NCI-H1048 (cell line): ENCODE measurements at places on chromosomes 16 and 17.

- no peak for DNase-seq
Measured at GRCh38 chr16:30335598-30336474, 19.3 kb downstream of the CD2BP2 start.

GRCh38 chr17:40457964-40458791 lies 14.9 kb downstream of the IGFBP4 start:
- no peak for DNase-seq

DNA sequence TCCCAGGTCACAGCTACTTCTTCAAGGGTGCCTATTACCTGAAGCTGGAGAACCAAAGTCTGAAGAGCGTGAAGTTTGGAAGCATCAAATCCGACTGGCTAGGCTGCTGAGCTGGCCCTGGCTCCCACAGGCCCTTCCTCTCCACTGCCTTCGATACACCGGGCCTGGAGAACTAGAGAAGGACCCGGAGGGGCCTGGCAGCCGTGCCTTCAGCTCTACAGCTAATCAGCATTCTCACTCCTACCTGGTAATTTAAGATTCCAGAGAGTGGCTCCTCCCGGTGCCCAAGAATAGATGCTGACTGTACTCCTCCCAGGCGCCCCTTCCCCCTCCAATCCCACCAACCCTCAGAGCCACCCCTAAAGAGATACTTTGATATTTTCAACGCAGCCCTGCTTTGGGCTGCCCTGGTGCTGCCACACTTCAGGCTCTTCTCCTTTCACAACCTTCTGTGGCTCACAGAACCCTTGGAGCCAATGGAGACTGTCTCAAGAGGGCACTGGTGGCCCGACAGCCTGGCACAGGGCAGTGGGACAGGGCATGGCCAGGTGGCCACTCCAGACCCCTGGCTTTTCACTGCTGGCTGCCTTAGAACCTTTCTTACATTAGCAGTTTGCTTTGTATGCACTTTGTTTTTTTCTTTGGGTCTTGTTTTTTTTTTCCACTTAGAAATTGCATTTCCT lies 3.4 kb upstream of the LPCAT2 start:
- DNase-seq: no peak

- DNase-seq: no peak
Measured at GRCh38 chr16:87723226-87723623, 42.6 kb downstream of the KLHDC4 start.

- no peak for DNase-seq
Measured at GRCh38 chr17:2061441-2061958, 6.6 kb downstream of the HIC1 start.

DNA sequence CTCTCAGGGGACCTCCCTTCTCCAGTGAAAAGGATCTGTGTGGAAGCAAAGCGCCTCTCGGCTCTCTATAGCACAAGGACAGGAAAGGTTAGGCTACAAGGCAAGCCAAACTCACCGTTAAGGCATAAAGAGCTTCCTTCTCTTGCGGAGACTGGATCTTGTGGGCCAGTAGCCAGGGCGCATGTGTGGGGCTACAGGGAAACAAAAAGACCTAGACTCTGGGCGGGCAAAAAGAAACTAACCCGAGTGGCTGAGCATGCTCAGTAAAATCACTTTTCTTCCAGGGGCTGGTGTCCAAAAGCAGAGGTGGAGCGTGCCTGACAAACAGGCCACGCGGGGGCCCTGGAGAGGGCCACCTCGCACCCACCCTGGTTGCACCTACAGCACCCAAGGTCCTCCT lies 16.1 kb downstream of the GGA2 start:
- no peak for DNase-seq

- DNase-seq: no peak
Measured at GRCh38 chr17:68732301-68732749, 131.2 kb upstream of the FAM20A start.

GRCh38 chr17:71793518-71793917 lies 327.3 kb upstream of the SOX9 start:
- DNase-seq: no peak

DNA sequence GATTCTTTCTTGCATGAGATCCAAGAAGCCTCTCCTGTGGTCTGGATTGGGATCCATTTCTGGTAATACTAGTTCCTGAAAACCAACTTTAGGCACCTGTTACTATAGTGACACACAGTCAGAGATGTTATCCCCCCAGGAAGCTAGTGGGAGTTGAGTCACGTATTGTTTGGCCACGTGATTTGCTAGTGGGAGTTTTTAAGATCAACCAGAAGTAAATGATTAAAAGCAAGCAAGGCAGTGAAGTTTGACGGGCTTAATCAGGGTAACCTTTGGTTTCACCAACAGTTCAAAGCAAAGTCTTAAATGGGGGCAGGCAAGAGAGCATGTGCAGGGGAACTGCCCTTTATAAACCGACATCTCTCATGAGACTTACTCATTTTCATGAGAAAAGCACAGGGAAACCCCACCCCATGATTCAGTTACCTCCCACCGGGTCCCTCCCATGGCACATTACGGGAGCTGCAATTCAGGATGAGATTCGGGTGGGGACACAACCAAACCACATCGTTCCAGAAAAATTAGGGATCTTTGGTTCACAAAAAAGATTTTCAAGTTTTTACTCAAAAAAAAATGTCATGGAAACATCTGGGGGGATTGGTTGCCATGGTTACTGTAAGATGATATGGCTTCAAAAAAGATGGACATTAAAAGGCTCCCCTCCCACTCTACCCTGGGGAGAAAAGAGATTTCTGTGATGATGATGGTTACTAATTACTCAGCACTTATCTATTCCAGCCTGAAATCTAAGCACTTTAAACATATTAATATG lies 483.1 kb upstream of the ERCC4 start:
- DNase-seq: no peak

DNA sequence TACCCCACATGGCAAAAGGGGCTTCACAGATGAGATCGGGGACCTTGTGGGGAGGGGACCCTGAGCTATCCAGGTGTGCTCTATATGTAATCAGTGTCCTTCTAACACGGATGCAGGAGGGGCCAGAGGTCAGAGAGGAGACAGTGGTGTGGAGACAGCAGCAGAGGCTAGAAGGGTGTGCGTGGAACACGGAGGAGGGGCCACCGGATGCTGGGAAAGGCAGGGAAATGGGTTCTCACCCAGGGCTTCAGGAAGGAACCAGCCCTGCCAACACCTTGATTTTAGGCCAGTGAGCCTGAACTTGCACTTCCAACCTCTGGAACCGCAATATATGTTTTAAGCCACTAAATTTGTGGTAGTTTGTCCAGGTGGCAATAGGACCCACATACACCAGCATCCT lies 4.6 kb upstream of the SLC38A8 start:
- DNase-seq: no peak

DNA sequence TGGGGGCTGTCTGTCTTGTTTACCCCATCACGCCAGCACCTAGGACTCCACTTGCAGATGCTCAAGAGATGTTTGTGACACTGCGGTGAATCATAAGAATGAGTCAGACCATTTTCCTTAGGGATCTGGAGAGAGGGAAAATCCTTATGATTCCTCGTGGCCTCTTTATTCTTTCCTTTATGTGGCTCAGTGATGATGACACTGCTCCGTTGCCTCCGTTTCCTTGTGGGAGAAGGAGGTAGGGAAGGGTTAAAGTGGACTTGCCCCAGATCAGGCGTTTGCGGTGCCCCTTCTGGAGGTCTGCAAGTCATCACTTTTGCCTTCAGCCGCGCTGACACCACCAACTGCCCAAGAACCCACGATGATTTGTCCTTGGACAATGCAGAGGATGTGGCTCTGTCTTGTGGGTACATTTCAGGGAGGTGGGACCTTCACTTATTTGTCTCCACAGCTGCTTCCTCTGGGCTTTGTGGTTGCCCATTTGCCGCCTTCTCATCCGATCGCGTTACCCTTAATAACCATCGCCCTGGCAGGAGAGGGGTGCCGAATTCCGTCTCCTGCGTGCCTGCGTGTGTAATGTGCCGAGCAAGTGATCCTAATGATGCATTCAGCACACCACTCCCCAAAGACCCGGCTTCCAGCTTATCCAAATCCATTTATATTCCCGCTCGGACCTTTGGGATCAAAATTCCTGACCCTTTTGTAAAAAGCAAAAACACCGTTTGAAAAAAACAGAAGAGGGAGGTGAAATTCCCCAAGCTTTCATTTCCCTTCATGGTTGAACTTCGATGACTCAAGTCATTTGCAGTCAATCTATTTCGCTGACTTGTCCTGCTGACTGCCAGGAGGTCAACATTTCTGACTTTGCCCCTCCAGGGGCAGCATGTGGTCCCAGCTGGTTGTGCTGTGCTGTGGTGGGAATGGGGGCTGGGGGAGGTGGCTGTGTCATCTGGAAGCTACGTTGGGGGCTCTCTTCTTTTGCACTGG lies 87.2 kb upstream of the IRX3 start:
- no peak for DNase-seq

DNA sequence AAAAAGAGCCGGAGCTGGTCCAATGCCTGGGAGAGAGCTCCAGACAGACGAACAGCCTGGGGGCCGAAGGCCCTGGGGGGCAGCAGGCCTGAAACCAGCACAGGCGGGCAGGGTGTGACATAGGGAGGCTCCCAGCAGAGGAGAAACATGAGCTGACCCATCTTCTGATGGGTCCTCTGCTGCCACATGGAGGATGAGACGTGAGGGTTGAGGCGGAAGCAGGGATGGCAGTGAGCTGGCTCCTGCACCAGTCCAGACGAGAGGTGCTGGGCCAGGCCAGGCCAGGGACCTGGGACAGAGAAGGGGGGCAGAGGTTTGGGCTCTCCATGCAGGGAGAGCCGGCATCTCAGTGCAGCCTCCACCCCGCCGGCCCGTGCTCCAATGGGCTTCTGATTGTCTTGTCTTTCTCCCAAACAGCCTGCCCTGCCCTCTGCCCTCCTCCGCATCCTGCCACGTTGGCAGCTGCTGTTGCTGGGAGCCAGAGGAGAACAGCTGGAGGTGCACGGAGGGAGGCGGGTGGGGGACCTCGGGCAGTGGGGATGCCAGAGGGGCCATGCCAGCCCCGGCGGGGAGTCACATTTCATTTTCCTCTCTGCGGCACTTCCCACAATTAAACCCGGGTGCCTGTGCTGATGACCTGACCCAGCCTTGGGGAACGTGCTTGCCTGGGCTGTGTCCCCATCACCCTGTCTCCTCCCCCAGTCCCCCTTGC lies 139.1 kb upstream of the GSE1 start:
- DNase-seq: no peak

DNA sequence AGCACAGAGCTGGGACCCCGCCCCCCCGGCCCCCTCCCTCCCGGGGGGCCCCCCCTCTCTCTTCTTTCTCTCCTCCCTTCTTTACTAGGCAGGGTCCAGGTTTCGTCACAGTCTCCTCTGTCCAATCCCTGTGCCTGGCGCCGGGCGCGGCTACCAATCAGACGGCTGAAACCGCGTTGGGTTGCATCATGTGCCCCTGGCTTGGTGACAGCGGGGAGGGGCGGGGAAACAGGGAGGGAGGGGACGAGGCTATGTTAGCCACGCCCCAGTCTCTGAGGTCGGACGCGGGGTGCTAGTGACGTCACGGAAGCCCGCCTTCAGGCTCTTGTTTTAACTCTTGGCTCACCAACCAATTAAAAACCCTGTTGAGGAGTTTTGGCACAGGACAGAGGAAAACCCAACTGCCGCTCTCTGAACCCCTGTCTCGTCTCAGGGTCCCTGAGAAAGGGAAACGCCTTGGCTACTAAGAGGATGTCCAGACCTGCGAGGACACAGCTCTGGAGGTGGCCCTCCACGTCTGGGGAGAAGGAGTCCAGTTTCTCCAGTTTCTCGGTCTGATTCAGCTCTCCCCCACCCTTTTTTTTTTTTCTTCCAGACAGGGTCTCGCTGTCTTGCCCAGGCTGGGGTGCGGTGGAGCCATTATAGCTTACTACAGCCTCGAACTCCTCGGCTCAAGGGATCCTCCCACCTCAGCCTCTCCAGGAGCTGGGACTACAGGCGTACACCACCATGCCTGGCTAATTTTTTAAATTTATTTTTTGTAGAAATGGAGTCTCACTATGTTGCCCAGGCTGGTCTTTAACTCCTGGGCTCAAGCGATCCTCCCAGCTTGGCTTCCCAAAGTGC lies 441 bp upstream of the PLEKHH3 start:
- DNase-seq: peak; percentile 97

- DNase-seq: no peak
Measured at GRCh38 chr17:21278450-21279197, 5.9 kb upstream of the MAP2K3 start.

DNA sequence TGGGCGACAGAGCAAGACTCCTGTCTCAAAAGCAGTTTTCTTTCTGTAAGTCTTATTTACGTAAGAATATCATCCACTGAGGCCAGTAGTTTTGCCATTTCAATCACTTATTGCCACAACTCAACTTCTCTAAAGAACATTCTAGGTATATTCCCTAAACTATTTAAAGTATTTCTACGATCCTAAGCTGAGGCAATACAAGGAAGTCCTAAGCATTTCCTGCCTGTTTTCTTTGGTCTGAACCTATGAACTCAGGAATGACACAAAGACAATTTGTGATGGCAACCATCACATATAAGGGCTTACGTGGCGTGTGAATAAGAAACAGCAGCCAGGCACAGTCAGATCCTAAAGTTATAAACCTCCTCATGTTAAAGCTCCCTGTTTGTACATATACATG lies 14.2 kb downstream of the USP36 start:
- no peak for DNase-seq

GRCh38 chr16:2040787-2041522 lies 6.7 kb downstream of the NTHL1 start:
- DNase-seq: no peak

- DNase-seq: no peak
Measured at GRCh38 chr17:81391936-81392908, 3.0 kb upstream of the BAHCC1 start.

GRCh38 chr16:7637446-7637845 lies 304.8 kb downstream of the RBFOX1 start:
- DNase-seq: no peak

DNA sequence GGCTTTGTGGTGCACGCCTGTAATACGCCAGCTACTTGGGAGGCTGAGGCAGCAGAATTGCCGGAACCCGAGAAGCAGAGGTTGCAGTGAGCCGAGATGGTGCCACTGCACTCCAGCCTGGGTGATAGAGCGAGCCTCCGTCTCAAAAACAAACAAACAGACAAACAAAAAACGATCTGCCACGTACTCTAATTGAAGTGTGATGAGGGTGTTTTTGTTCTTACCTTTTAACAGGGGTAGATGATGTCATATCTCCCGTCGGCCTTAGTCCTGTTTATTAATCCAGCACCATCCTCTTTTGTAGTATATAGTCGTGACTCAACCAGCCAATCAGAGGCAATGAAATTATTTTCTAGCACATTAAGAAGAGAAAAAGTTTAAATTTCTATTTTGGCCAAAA lies 58.5 kb downstream of the IQCK start:
- no peak for DNase-seq

- DNase-seq: no peak
Measured at GRCh38 chr17:36602924-36603384, 1.6 kb downstream of the MRM1 start.
